Camera-type eye (tissue), 1 donor: ENCODE measurements at places on chromosomes 13 and 19. TPM values are rescaled to one million over a fixed set of nuclear protein-coding genes. Genes with fewer than 3 reads are reported as not detected.

The NLRP5 gene
- total RNA-seq = not detected

The MCEMP1 gene
- not detected for total RNA-seq

The CEACAM8 gene
- 0.55 TPM for total RNA-seq

The POSTN gene
- total RNA-seq = 575 TPM

The LSR gene
- 12.9 TPM for total RNA-seq
